Lower lobe of right lung (tissue), 2 donors: ENCODE measurements at places on chromosomes 7 and 10. TPM values are rescaled to one million over a fixed set of nuclear protein-coding genes. Genes with fewer than 3 reads are reported as not detected.

The ITGB8 gene
- total RNA-seq = 8.0 TPM

GRCh38 chr7:143015926-143016490, 10.9 kb downstream of the OR9A2 start:
- DNase-seq = no peak
- peaks cover 7% of the 10 kb centered on the region for H3K4me1 ChIP-seq
- no peaks in the 10 kb centered on the region for H3K27me3 ChIP-seq
- H3K27ac ChIP-seq = no peak overlapping the region
- H3K4me3 ChIP-seq = no peak overlapping the region
- H3K36me3 ChIP-seq = no peaks in the 10 kb centered on the region

DNA sequence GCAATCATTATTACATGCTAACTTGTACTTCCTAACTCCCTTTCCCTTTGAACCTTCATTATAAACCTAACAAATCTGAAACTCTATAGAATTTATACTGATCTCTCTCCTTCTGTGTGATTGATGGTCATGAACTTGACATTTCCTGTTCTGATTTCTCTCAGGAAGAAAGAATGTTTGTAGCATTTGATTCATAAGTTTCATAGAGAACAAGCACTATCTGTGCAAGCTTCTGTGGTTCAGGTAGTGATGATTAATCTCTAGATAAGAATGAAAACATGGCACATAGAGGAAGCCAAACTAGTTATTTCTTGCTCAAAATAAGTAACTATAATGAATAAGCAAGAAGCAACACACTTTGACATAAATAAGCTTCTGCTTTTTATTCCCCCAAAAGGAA, 34.2 kb downstream of the TFPI2 start:
- no peaks in the 10 kb centered on the region for H3K4me1 ChIP-seq
- DNase-seq = no peak
- no peaks in the 10 kb centered on the region for H3K36me3 ChIP-seq

The NPFFR1 gene
- total RNA-seq = 1.0 TPM

GRCh38 chr7:18144166-18144565, 116.5 kb upstream of the PRPS1L1 start:
- no peaks in the 10 kb centered on the region for H3K36me3 ChIP-seq
- DNase-seq = no peak
- no peak overlapping the region for H3K27ac ChIP-seq
- H3K4me3 ChIP-seq = no peak overlapping the region

The DYNC1I1 gene
- total RNA-seq = 1.3 TPM

The C10orf67 gene
- 1.2 TPM for total RNA-seq

The VCL gene
- 106 TPM for total RNA-seq

DNA sequence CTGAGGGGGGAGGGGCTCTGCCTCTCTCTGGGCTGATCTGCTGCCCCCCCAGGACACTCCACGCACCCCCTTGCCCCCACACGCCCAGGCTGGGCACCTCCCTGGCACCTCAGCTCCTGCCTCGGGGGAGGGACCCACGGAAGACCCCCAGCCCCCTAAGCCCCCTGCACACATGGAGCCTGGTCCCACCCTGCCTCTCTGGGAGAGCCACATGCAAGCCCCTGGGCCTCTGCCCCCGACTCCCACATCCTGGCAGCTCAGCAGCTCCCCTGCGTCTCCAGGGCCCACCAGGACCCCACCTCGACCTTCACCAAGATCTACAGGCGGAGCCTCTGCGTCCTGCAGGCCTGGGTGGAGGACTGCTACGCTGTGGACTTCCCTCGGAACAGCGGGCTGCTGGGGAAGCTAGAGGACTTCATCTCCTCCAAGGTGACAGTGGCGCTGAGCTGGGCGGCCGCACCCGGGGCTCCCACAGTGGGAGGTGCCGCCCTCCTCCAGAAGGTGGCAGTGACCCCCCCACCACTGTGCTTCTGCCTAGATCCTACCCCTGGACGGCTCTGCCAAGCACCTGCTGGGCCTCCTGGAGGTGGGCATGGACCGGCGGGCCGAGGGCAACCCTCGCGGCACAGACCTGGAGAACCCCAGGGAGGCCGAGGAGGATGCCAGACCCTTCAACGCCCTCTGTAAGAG, 18.7 kb upstream of the UTF1 start:
- H3K36me3 ChIP-seq = no peaks in the 10 kb centered on the region
- H3K4me3 ChIP-seq = no peak overlapping the region
- no peak overlapping the region for H3K27ac ChIP-seq
- H3K27me3 ChIP-seq = no peaks in the 10 kb centered on the region
- H3K4me1 ChIP-seq = no peaks in the 10 kb centered on the region

DNA sequence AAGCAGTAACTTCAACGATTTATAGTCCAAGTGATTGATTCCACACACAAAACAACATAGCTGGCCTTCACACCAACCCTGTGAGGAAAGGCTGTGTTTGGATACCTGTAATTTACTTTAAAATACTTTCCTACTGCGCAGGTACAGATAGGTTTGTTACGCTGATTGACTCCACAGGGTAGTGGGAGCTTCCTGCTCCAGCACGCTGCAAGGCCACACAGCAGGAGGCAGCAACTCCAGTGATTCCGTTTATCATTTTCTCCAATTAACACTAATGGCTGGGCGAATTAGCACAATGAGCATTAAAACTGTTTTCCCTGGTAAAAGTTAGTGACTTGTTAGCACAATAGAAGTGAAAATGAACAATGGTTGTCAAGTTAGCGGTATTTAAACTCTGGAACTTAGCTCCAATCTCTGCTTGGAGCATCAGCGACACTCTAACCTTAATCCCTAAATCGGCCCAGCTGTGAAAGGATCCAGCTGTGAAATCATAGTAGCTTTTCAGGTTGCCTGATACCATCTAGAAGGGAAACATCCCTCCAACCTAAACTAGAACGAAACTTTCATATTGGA, 959 bp downstream of the DCLRE1C start:
- no peaks in the 10 kb centered on the region for H3K27me3 ChIP-seq
- peaks cover 13% of the 10 kb centered on the region for H3K36me3 ChIP-seq
- peak overlapping the region; percentile 92 for H3K4me3 ChIP-seq
- no peak for DNase-seq
- peak overlapping the region; percentile 94 for H3K27ac ChIP-seq

- no peak overlapping the region for H3K27ac ChIP-seq
- H3K4me1 ChIP-seq = no peaks in the 10 kb centered on the region
- H3K4me3 ChIP-seq = no peak overlapping the region
Measured at GRCh38 chr7:112503361-112503972, 22.7 kb downstream of the LSMEM1 start.

GRCh38 chr7:33612442-33612841, 292.9 kb upstream of the BMPER start:
- no peak for DNase-seq
- no peak overlapping the region for H3K4me3 ChIP-seq
- no peaks in the 10 kb centered on the region for H3K4me1 ChIP-seq
- H3K27ac ChIP-seq = no peak overlapping the region

The LIPK gene
- total RNA-seq = not detected

The PRRT4 gene
- 0.47 TPM for total RNA-seq

DNA sequence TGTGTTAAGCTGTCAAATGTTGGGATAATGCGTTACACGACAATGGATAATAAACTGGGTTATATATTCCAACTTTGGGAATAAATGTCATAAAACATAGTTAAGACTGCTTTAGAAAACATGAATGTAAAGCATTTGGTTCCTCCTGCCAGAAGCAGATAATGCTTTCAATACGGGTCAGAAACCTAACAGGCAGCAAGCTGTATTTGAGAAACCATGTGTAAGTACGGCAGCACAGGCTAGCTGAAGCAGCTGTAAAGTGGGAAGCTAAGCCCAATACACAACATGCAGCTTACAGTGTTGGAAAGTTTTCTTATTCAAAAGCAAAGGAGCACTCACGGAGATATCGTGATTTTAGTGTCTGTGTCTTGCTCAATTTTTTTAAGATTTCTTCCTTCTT, 46.5 kb downstream of the MALSU1 start:
- peaks cover 9% of the 10 kb centered on the region for H3K4me1 ChIP-seq
- no peaks in the 10 kb centered on the region for H3K36me3 ChIP-seq
- no peak overlapping the region for H3K27ac ChIP-seq
- DNase-seq = no peak
- H3K4me3 ChIP-seq = no peak overlapping the region
- no peaks in the 10 kb centered on the region for H3K27me3 ChIP-seq

GRCh38 chr10:131142517-131143380, 168.8 kb downstream of the TCERG1L start:
- H3K36me3 ChIP-seq = no peaks in the 10 kb centered on the region
- no peak overlapping the region for H3K4me3 ChIP-seq
- H3K27ac ChIP-seq = no peak overlapping the region
- no peak for DNase-seq
- H3K27me3 ChIP-seq = peaks cover 22% of the 10 kb centered on the region

The IQUB gene
- total RNA-seq = 3.2 TPM

- no peak overlapping the region for H3K4me3 ChIP-seq
- H3K27ac ChIP-seq = no peak overlapping the region
- DNase-seq = no peak
- no peaks in the 10 kb centered on the region for H3K4me1 ChIP-seq
Measured at GRCh38 chr10:36634916-36635315, 490.5 kb upstream of the ANKRD30A start.

- H3K27ac ChIP-seq = no peak overlapping the region
- H3K4me3 ChIP-seq = no peak overlapping the region
- H3K27me3 ChIP-seq = no peaks in the 10 kb centered on the region
- H3K4me1 ChIP-seq = peaks cover 5% of the 10 kb centered on the region
- DNase-seq = no peak
Measured at GRCh38 chr7:112069879-112070321, 136.3 kb downstream of the DOCK4 start.

The CASD1 gene
- 27.3 TPM for total RNA-seq
